ENCODE measurements at places on chromosomes 5 and 9.

DNA sequence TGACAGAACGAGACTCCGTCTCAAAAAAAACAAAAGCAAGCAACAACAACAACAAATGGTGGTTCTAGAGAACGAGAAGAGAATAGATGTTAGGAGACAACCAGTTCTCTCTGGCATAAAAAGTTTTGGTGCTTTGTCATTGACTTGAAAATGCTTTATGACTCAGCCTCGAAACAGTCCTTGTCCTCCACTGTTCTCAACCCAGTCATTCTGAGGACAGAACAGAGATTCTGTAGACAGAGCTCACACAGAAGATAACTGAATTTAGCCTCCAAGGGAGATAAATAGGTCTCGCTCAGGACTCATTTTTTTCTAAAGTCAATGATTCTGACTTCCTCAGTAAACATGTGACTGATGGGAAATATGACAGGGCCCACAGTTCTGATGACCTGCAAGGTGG is 76.0 kb upstream of the FSTL4 start:
- DNase-seq: no peak

DNA sequence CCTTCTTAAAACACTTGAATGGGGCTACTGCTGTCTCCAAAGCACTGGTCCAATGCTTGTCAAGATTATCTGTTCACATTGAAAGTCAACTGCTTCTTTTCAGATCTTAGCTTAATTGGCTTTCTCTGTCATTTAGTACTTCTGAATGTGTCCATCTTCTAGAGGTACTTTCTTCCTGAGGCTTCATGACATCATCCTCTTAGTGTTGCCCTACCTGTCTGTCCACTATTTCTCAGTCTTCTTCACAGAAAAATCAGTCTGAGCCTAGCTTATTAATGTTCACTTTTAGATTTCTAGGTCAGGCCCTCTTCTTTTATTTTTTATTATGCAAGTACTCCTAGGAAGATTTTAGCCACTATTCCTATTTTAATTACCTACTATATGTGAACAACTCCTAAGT is 899.9 kb downstream of the DTWD2 start:
- no peak for DNase-seq

DNA sequence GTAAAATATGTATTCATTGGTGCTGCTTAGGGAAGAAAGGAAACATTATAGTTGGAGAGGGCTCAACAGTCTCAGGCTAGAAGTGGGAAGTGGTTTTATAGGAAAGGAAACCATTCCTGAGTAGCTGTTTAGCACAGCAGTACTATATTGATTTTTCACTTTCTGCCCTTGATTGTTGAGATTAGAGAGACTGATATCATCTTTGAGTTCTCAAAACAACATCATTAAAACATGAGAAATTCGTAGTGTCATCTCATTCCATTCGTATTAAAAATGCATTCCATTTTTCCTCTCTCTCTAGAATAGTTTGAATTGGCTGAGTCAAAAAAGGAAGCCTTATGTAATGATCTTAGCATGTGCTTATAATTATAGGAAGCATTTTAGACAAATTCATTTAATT is 14.1 kb downstream of the POLR3G start:
- DNase-seq: no peak

GRCh38 chr5:16776611-16777251 is 159.4 kb downstream of the MYO10 start:
- DNase-seq: no peak

GRCh38 chr5:137320056-137321045 is 178.8 kb downstream of the SPOCK1 start:
- no peak for DNase-seq

GRCh38 chr9:124802426-124802825 is 25.5 kb downstream of the OLFML2A start:
- no peak for DNase-seq
